Gastroesophageal sphincter (tissue), 4 donors: ENCODE measurements at places on chromosomes 3 and 15. TPM values are rescaled to one million over a fixed set of nuclear protein-coding genes. Genes with fewer than 3 reads are reported as not detected.

DNA sequence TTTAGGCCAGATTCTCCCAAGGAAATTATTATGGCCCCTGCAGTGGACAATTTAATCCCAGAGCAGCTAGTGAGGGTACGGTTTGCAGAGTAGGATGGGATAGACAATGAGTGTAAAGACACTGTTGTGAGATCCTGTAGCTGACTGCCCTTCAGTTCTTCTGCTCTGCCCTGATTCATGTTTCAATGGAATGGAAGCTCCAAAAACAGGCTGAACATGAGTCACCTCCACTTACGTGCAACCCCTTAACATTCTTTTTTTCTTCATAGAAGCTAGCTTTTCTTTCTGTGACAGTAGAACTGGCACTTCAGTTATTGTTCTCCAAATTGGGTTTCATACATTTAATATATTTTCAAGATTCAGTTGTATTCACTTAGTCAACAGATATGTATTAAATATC lies 32.1 kb downstream of the CLDN18 start:
- no peak for ATAC-seq

GRCh38 chr3:4404881-4405280 lies 62.2 kb downstream of the SUMF1 start:
- no peak for ATAC-seq

- ATAC-seq: no peak
Observed at GRCh38 chr3:14174483-14174882, 3.9 kb downstream of the XPC start.

Gene LIPH
- 0.31 TPM for total RNA-seq

- ATAC-seq: no peak
Observed at GRCh38 chr15:39447881-39448280, 133.0 kb upstream of the THBS1 start.

DNA sequence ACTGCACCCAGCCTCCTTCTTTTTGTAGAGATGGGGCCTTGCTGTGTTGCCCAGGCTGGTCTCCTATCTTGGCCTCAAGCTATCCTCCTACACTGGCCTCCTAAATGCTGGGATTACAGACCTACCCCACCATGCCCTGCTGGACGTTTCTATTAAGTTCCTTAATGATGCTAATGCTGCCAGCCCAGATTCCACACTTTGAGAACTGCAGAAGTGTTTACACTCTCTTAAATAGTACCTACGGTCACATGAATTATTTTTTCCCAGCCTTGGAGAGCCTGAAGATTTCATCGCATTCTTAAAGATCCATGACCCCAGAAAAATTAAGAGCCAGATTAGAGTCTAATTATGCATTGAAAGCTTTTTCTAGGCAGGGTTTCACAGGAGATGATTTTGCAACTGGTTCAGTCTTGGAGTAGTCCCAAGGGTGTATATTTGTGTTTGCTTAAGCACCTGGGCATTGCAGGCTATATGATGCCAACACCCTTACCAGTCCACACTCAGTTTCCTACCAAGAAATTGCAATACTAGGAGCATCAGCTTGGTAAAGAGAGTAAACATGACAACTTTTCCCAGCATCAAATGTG lies 36.6 kb downstream of the TM4SF4 start:
- ATAC-seq: no peak

DNA sequence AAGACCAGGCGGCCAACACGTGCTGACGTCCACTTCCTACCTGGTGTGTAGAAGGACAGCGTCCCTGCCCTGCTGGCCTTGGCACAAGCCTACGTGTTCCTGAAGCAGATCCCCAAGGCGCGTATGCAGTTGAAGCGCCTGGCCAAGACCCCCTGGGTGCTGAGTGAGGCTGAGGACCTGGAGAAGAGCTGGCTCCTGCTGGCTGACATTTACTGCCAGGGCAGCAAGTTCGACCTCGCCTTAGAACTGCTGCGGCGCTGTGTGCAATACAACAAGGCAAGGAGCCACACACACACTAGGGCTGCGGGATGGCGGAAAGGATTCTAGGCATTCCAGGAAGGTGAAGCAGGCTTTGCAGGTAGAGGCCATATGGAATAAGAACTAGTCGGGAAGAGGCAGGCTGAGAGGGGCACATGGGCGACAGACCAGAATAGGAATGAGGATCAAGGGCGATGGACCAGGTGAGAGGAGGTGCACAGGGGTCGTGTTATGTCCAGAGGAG lies 15.9 kb downstream of the CSRNP1 start:
- ATAC-seq: no peak
